Gastroesophageal sphincter (tissue), 4 donors: ENCODE measurements at places on chromosomes 2 and 18.

DNA sequence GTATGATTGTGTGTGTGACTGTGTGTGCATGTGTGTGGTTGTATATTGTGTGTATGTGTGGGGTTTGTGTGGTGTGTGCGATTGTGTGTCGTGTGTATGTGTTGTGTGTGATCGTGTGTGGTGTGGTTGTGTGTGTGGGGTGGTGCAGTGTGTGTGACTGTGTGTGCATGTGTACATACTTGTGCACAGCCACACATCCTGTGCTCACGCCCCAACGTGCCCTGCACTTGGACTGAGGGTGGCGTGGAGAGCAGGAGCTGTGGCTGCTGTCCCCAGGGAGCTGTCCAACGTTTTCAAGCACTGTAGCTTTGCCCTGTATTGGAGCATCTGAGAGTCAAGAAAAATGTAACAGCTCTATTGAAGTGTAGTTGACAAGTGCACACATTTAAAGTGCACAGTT is 243.2 kb upstream of the HDAC4 start:
- no peak for ATAC-seq

DNA sequence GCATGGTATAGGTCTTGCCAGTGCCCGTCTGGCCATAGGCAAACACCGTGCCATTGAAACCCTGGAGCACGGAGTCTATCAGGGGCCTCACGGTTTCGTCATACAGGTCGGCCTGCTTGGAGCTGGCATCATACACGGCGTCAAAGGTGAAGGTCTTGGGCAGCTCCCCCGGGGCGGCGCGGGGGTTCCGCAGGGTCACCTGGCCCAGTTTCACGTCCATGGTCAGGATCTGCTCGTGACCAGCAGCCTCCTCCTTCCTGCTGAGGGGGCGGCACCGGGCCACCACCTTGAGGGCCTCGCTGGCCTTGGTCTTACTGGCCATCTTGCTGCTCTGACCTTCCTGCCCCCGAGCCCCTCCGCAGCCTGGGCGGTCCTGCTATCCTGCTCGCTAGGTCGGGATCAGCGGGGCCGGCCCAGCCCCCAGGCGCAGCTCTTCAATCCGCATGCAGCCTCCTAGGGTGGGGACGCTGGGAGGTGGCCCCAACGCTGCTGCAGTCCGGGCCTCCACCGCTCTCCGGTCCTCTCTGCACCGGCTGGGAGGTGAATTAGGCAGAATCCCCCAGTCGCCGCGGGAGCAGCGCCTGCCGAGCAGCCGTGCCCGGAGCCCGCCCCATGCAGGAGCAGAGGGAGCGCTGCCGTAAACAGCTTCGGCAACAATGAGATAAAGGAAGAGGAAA is 563 bp downstream of the KIF3C start:
- peak; percentile 32 for ATAC-seq

- no peak for ATAC-seq
Measured at GRCh38 chr2:45259138-45259537, 249.9 kb upstream of the SIX2 start.

DNA sequence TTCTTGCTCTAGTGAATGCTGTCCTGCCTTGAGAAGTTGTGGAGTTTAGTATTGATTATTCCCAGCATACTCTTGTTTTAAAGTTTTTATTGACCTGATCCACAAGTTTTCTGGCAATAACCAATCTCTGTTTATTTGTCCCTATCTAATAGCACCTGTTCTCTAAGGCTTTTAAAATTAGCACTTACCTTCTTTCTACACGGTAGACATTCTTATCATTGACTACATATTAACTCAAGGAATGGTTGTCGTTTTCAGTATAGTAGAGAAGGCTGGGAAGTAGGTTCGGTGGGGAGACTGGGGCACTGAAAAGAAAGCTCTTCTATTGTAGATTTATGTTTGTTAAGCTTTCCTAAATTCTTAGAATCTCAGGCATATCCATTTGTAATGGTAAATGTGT is 726.0 kb downstream of the DPP10 start:
- no peak for ATAC-seq

GRCh38 chr2:6446938-6447608 is 418.6 kb downstream of the CMPK2 start:
- ATAC-seq, result no peak

GRCh38 chr2:16127958-16128357 is 187.6 kb downstream of the MYCN start:
- ATAC-seq, result no peak

GRCh38 chr2:100193291-100193710 is 50.9 kb upstream of the AFF3 start:
- no peak for ATAC-seq

GRCh38 chr2:239506961-239507360 is 106.1 kb upstream of the HDAC4 start:
- ATAC-seq, result no peak

DNA sequence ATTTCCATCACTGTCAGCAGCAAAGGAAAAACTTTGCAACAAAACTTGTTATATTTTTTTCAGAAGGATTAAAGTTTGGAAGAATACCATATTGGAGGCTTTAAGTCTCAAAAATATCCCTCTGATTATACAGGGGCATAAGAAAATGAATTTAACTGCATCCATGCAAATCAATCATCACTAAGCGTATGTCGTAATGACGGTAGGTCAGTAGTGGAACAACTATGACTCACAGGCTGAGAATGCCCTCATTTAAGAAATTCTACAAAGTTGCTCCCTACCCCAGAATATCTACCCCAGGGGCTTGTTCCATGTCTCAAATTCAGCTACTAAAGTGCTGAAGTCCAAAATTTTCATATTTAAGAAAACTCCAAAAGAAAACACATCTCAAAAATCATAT is 12.5 kb upstream of the NAB1 start:
- peak; percentile 49 for ATAC-seq

GRCh38 chr2:133849341-133849740 is 281.1 kb upstream of the NCKAP5 start:
- ATAC-seq, result no peak

GRCh38 chr2:10934979-10935350 is 23.2 kb downstream of the KCNF1 start:
- ATAC-seq, result no peak

DNA sequence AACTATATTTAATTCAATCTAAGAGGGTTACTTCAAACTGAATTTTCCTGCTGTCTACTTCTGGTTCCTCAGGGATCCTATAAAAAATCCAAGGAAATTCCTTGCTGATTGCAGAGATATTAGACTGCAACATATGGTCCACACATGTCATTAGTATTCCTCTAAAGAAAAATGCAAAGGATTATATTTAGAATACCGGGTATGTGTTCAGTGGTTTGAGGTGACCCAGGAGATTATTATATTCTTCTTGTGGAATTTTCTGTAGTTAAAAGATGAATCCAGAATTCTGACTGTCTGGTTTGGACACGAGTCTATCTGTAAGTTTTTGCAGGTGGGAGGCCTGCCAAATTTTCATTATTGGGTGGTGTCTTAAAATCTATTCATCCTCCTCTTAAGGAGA is 18.2 kb downstream of the HOXD1 start:
- no peak for ATAC-seq
